ENCODE measurements at places on chromosomes 6 and 20.
A peak's percentile ranks its signal among the peaks of the same experiment; 100 is the strongest.

- no peak for DNase-seq
These were observed 270.2 kb upstream of the PRDM1 start for GRCh38 chr6:105815661-105816555.

DNA sequence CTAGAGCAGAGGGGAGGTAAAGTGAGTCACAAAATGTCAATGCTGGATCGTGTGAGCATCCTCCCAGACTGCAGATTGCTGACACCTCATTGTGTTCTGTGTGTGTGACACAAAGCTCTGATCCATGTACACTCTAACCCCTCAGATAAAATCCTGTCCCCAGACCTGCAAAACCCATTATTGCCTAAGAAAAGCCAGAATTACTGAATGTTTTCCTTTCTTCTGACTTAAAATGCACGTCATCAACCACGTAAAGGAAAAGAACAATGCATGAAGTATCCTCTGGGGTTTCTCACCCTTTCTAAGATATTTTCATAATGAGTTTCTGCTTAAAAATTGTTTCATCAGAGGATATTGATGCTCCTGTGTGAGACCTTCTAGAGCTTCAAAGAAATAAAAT lies 218.0 kb upstream of the PREP start:
- DNase-seq, result no peak

GRCh38 chr6:16205377-16206144 lies 32.8 kb upstream of the GMPR start:
- DNase-seq, result no peak

- DNase-seq, result no peak
These were observed 11.6 kb upstream of the TAGAP start for GRCh38 chr6:159056432-159056831.

DNA sequence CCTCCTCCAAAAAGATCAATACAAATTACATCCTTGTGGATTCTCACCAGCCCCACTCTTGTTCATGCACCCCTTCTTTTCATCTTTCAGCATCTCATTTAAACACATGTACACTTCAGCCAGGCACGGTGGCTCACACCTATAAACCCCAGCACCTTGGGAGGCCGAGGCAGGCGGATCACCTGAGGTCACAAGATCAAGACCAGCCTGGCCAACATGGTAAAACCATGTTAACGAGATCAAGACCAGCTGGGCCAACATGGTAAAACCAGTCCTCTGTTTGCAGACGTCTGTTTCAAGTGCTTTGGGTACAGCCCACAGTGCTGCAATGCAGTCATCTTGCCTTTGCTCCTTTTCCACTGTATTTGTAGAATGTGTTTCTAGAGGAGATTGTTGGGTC lies 45.3 kb downstream of the ZMYND8 start:
- no peak for DNase-seq

DNA sequence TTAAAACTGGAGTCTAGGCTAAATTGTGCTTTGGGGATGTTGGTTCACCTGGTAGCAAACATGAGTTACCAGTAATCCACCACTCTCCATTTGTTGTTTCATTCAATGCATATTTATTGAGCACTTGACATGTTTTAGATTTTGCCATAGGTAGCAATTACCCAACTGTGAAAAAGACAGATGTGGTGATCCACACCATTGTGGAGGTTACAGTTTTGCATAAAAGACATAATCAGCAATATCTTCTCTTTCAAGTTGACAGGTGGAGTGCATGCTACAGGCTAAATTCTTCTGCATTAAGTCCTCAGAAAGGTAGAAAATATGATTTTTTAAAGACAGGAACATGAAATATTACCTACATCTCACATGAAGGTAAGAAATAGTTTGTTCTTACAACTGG lies 143.0 kb upstream of the TSHZ2 start:
- no peak for DNase-seq

- peak; percentile 58 for DNase-seq
These were observed 88.1 kb downstream of the MAP3K4 start for GRCh38 chr6:161079566-161080262.

DNA sequence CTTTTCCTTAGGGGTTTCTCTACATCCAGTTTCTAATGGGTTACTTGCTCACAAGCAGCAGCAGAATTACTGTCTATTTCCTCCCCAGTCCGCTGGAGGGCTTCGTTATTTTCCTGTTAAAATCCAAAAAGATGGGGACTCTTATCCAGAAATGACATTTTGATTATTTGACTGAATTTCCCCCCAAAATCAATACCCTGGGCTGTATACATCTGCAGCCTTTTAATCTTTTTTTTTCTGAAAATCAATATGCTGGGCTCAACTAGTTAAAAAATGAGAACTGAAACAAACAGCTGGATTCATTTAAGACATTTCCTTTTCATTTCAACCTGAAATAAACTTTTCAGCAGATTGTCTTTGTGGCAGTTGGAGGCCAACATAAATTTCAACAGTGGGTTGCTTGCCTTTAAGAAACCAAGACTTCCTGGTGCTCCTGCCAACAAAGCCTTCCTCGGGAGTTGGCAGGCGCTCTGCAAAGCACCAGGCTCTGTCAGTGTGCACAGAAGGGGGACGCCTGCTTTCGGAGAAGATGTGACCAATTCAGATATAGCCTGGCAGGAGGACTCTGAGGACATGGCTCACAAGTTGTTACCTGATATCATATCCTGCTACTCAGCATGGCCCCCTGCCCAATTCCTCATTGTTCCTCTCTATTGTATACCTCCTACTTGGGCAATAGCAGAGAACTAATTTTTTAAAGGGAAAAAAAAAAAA lies 204.7 kb upstream of the ARG1 start:
- DNase-seq, result no peak

DNA sequence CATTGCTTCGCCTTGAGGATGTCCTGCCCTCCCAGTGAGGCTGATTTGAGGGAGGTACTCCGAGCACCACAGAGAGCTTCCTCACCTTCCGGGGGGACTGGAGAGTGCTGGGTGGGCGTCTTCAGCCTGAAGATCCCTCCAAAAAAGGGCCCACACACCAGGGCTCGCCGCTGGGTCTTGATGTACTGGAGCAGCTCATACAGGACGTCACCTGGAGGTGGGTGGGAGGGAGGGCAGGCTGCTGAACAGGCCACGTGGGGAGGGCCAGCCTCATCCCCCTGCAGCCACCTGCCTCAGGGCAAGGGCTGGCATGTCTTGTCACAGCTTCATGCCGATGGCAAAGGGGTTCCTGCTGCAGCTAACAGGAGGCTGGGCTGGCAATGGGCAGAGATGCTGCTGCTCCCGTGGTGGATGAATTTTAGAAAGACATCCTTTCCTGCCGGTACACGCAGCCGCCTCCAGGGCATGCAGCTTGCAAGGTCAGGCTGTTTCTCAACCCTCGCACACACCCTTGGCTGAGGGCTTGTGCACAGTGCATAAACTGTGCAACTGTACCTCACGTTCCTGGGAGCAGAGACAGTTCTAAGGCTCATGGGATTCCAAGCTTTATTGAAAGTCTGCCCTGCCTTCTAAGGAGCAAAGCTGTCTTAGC lies 14.0 kb downstream of the ETV7 start:
- DNase-seq, result no peak

DNA sequence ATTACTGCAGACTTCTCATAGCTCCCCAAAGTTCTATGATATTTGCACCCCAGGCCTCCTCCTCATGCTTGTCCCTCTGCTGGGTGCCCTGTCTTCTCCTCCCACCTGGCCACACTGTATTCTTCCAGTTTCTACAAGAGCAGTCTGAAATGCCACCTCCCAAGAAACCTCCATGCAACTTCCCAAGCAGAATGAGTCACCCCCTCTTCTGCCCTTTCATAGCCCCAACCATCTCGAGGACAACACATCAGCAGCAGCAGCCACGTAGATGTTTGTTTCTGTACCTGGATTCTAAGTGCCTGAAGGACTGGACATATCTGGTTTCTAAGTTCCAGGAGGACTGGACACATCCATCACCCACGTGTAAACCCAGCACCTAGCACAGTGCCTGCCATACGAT lies 6.6 kb upstream of the ULBP2 start:
- no peak for DNase-seq

- no peak for DNase-seq
These were observed 18.7 kb downstream of the ADRM1 start for GRCh38 chr20:62321521-62321948.

DNA sequence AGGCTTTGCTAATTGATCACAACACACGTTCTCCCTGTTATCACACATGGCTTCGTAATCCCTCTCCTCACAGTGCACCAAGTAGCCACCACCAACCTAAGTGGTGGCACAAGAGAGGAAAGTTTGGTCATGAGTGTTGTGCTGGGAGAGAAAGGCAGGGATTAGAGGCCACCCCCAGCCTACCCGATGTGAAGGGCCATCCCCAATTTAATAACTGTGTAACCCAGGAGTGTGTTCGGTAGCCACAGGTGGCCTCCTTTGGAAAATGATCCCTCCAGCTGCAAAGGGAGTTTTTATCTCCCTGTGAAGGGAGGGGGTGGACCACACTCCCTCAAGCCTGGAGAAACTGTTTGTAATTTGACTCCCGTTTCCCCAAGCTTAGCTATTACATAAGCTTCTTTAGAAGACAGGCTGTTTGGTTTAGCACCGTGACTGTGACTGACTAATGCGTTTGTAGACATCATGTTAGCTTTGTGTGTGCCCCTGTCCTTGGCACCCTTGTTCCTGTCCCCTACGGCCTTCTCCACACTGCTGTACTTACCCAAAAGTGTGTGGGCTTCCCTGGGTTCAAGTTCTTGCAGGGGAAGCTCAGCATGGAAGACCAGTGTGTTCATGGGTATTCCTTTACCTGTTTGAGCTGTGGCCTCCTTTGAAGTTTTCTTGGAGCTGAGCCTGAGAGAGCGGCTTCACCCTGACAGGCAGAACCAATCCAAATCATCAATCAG lies 20.6 kb downstream of the PPP1R16B start:
- no peak for DNase-seq

- no peak for DNase-seq
These were observed 91.7 kb downstream of the JARID2 start for GRCh38 chr6:15337582-15337981.

DNA sequence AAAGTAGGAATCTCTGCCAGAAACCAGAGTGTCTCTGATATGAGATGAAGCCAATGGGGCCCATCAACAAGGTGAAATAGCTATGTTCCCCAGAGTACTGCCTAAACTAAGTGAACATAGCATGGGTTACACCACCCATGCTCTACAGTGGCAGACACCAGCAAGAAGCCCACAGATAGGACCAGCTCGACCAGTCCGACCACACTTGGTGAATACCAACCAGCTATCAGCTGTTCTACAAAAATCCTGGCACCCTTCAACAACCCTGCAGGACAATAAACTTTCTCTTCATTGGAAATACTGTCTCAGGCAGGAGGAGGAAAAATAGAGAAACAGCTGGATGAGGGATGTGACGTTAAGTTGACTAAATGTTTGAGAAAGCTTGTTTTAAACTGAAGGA lies 311.4 kb downstream of the EPM2A start:
- DNase-seq, result no peak

GRCh38 chr20:53034899-53035298 lies 62.7 kb downstream of the TSHZ2 start:
- DNase-seq, result no peak

DNA sequence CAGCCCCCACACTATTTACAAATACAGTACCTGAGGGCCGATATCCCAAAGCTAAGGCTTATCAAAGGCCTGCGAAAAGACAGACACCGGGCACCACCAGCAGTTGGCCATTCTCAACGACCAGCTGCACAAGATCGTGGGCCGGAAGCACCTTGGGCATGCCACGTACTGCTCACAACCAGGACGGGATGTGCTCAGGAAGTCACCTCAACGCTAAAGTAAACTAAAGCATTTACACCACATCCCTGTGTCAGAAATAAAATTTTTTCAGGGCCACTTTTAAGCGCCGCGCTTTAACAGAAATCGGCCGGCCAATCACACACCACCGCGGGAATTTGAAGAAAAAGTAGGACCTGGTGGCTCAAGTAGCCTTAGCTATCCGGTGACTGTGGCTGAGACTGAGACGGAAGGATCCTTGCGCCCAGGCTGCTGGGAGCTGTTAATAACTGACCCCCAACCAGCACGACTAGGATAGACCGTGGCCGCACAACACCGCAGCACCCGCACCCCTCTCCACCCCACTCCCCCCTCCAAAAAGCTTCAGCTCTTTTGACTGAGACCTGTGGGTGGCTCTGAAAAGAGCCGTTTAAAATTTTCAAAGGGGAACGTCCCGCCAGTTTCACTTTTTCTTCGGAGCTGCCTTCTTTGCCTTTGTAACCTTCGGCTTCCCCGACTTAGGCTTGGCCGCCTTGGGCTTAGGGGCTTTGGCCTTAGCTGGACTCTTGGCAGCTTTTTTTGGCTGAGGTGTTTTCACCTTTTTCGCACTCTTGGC lies 131.2 kb upstream of the BTN3A2 start:
- DNase-seq, result peak; percentile 30

- no peak for DNase-seq
These were observed 21.8 kb upstream of the RPS6KA2 start for GRCh38 chr6:166648846-166649245.

DNA sequence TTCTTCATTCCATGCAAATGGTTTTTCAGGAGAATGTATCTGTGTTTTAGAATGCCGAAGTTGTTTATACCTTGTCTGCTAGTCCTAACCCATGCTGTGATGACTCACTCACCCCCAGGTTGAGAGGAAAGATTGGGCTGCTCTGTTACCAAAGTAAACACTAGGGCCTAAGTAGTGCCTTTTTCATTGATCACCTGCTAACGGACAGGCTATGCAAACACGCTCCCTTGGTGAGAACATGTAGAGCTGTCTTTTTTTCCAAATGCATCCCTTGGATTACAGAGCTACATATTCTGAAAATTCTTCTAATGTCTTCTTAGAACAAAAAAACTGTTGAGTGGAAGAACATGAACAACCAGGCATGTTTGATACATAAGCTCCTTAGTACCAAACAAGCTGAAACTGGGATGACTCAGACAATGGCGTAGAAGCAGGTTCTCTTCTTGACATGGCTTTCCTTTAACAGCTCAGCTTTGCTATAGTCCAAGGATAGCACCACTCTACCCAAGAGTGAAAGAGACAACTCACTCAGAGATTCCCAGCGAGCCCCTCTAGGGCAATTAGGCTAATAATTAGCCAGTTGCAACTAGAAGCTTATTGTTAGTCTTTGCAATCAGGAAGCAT lies 20.5 kb downstream of the PERP start:
- DNase-seq, result no peak

DNA sequence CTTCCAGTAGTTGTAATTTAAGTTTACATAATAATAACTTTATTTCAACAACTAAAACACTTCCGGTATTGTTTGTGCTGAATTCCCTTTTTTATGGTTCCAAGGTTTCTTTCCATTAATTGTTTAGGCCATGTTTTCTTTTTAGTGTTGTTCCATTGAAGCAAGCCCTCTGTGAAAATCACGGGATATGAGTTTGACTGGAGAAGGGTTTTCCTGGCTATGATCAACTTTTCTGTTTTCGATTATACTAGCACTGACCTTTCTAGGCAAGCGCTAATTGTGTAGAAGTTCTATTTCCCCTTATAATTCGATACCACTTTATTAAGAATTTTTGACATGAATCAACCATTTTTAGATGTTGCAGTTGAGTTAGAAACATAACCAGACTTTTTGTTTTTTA lies 2.4 kb downstream of the LAMA2 start:
- DNase-seq, result no peak

DNA sequence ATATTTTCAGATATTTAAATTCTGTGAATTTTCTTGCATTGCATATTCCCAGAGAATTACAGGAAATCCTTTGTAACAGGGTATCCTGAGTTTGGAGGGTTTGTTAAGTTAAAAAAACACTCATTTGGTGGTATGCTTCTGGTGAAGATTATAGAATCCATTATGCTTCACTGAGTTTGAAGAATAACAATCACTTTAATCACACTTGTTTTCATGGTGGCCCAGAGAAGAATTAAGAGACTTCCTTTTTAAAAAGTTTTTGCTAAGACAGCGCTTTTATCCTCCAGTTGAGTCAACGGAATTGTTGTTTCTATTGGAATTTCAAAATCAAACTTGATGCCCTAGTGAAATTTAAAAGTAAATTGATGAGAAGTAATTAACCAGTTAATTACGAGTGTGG lies 17.4 kb downstream of the PLEKHG1 start:
- no peak for DNase-seq

All from stimulated activated CD4-positive, alpha-beta T cell treated with anti-CD3 and anti-CD28 coated beads, Interleukin-4, amount 100 ng/mL, for 4 hours (primary cell).